Head of caudate nucleus (tissue), 42 donors: ENCODE measurements at places on chromosomes 1 and 21.

- DNase-seq: peak; percentile 69
Measured at GRCh38 chr1:13543451-13544220, 29.8 kb upstream of the LRRC38 start.

DNA sequence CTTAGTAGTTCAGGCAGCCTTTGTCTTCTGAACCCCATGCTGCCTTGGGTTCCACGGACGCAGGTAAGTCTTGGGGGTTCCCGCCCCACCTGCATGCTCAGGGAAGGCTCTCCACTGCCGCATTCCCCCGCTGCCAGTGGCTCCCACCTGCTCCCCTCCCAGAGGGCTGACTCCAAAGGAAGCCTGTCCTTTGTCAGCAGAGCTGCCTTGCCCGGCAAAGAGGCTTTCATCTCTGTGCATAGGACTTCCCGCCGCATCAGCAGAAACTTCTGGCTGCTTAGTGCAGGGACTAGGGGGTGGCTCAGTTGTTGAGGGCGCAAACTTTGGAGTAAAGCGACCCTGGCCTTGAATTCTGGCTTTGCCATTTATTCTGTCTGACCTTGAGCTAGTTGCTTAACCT is 25.2 kb upstream of the ACTL8 start:
- no peak for DNase-seq

DNA sequence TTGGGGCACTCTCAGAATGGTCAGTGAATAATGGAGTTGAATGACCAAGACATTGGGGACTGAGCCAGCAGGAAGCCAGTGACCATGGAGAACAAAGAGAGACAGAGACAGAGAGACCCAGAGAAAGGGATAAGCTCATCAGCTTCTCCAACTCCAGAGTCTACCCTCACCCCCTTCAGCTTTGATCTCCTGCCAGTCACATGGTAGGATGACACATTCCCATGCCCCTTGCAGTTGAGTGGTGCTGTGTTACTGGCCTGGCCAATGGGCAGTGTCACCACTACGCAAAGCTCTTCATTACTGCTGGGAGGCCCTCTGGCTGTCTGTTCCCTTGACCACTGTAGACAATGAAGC is 643.5 kb downstream of the AJAP1 start:
- peak; percentile 94 for DNase-seq

DNA sequence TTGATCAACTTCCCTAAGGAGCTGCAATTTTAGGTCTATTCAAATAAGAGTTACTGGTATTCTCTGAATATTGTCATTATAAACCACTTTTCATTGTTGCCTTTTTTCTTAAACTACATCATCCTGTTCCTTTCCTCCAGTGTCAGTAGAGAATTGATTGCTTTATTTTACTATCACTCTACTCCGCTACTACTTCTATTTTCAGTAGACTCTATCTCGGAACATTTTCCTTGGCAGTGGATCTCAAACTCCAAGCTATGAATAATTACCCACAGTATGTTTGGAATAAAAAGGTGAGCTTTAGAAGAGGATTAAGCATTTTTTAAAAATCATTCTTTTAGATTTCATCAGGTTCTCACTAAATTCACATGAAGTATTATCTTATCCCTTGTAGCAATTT is 224.9 kb downstream of the GREM2 start:
- no peak for DNase-seq

- no peak for DNase-seq
Measured at GRCh38 chr1:50705699-50706098, 254.4 kb downstream of the FAF1 start.

- no peak for DNase-seq
Measured at GRCh38 chr1:89669441-89669840, 36.5 kb downstream of the LRRC8C start.
